AG08396 (cell line): ENCODE measurements at places on chromosomes 7 and 10.
A peak's percentile ranks its signal among the peaks of the same experiment; 100 is the strongest.

DNA sequence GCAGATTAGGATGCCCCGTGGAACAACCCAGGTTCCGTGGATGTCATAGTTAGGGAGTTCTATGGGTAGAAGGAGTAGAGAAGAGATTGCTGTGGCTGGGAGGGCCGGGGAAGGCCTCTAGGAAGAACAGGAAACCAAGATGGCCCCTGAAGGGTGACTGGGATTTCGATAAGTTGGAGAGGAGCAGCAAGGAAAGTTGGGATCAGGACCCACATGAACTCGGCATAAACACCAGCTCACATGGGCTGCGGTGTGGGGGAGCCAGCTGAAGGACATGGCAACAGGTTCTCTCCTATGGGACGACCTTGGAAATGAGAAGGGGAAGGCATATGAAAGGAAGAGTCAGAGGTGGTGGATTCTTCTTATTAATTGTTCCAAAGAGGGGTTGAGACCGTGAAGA, 333.7 kb upstream of the SHH start:
- no peak for DNase-seq

GRCh38 chr7:151461942-151462230, 21.9 kb upstream of the CRYGN start:
- DNase-seq: no peak

- DNase-seq: no peak
Observed at GRCh38 chr7:4809666-4810065, 34.2 kb downstream of the AP5Z1 start.

- DNase-seq: no peak
Observed at GRCh38 chr7:2965301-2965700, 78.4 kb downstream of the CARD11 start.

DNA sequence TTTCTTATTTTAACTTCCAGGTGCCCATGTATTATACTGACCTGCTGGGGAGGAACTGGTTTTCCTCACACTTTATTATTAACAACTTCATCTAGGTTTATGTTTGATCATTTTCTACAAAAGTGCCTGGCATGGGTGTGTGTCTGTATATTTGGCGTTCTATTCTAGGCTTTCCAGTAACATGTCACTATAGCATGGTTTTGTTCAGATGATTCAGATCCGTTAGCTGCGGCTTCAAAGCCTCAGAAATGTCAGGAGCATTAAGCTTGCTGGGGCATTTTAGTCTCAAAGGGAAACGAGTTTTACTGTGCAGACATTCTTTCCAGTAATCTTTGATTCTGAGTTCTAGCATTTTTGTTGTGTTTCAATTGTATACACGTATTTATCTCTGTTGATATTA, 2.3 kb downstream of the INPP5A start:
- peak; percentile 70 for DNase-seq

DNA sequence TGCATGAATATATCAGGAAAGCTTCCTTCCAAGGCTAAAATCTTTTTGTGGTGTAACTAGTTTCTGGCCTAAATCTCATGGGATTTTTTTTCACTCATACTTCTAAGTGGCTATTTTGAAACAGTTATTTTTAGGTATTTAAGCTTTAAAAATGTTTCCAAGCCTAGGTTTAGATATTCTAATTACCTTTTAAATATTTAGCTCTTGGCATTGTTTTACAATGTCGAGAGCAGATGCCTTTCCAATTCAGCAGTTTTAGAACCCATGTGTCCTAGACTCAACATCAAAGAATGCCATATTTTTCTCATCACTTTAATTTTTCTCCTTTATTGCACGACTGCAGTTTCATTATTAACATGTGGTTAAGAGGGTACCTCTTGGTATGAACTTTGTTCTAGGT, 27.1 kb upstream of the STOX1 start:
- no peak for DNase-seq

DNA sequence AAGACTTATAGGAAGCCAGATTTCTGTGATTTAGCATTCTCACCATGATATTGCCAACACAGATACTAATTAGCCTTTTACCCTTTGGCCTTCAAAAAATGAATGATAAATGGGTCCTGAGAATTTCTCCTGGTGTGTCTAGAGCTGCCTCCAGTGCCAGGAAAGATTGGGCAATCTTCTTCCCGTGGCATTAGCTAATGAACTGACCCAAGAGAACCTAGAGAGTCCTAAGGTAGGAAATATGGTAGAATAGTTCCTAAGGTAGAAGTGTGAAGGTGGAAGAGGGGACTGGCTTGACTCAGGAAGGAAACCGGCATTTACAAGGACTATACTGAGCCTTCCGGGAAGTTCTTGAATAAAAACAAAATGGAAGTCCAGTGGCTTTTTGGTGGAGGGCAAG, 133.1 kb downstream of the GFRA1 start:
- DNase-seq: no peak
